ENCODE measurements at places on chromosomes 13 and 19.

DNA sequence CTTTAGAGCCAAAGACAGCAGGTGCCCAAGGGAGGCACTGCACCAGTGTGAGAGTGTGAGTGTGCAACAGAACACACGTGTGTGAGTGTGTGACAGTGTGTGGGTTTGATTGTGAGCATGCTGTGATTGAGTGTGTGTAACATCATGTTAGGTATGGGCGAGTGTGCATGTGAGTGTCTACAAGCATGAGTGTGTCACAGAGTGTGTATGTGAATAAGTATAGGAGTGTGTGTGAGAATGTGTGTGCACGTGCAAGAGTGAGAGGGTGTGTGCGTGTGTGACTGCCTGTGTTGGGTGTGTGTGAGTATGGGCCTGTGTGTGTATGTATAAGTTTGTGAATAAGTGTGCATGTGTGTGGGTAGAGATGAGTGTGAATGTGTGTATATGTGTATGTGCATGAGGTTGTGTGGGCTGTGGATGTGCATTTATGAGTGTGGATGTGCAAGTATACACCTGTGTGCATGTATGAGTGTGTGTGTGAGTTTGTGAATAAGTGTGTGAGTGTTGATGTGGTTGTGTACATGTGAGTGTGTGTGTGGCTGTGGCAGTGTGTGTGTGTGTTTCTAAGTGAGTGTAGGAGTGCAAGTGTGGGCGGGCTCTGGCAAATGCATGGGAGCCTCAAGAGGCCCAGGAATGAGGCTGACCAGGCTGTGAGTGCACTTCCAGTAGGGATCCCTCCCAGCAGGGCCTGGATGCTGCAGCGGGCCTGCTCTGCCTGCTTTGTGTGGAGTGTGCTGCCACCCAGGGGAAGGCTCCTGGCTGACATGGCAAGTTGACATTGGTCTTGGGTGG, 198.4 kb downstream of the COL4A1 start:
- peak; percentile 88 for DNase-seq

GRCh38 chr19:51820011-51820410, 25.1 kb downstream of the FPR3 start:
- DNase-seq: no peak

GRCh38 chr13:75452564-75452963, 29.4 kb downstream of the TBC1D4 start:
- no peak for DNase-seq

GRCh38 chr13:57630661-57631595, 616 bp upstream of the PCDH17 start:
- no peak for DNase-seq

DNA sequence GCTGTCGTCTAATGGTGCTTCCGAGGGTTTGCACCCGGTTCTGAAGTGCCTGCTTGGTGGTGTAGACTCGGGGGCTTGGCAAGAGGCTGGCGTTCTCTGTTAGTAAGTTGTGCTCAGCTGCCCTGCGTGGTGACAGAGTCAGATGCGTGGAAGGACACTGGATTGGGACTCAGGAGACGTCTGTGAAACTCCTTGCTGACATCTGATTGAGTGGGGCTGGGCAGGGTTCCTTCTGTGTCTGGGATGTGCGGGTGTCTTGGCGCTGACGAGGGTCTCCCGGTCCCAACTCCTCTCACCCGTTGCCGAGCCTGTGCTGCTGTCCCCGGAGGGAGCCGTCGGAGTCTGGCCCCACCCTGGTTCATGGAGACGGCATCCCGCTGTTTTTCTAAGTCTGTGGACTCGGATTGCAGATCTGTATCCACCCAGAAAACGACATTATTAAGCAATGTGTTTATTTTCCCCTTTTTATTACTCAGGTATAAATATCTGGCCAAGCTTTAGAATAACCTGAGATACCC, 16.4 kb upstream of the DCUN1D2 start:
- no peak for DNase-seq

DNA sequence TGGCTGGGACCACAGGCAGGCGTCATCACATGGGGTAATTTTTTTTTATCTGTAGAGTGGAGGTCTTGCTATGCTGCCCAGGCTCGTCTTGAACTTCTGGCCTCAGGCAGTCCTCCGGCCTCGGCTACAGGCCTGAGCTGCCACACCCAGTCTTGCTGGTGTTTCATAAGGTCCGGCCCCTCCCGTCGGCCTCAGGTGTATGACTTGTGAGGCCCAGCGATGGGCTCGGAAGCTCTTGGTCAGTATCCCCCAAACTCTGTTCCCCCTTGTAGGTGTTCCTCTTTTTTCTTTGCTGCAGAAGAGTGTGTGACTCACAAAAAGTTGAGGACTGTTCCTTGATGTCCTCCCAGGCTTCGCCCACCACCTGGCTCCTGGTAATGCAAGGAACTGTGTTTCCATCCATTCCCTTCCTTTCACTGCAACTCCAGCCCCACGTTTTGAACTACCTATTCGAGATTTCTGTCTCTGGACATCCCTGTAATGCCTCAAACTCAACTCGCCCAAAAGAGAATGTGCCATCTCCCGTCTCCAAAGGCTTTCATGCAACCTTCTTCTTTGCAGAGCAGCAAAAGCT, 5.0 kb downstream of the USF2 start:
- no peak for DNase-seq

- no peak for DNase-seq
These were observed 71.4 kb downstream of the SLC15A1 start for GRCh38 chr13:98681049-98681448.

GRCh38 chr13:101623470-101624209, 171.2 kb downstream of the ITGBL1 start:
- no peak for DNase-seq

DNA sequence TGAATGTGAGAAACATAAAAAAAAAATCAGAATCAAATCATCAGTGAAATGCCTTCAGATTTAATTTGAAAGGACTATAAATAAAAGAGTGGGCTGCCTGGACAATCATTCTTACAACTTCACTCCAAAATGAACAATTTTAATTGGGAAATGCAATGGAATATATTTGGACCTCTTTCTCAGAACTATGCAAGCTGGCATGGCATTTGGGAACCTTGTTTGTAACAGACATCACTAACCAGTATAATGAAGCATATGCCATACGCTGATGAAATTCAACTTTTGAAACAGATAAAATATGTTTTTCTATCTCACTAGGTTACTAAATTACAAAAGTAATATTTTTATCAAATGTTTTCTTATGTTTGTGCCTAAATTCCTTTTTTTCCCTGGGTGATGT, 64.2 kb upstream of the FAM216B start:
- no peak for DNase-seq

DNA sequence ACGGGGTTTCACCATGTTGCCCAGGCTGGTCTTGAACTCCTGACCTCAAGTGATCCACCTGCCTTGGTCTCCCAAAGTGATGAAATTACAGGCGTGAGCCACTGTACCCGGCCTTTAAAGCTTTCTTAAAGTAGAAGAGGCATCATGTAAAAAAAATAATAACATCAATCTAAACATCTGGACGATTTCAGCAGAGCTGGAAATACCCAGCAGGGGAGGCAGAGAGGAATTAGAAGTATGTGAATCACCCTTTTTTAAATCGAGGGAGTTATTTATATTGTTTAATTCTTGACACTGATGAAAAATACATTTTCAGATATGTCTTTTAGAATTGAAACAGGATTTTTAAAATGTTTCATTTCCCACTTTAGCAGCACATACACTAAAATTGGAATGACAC, 37.4 kb upstream of the MTIF3 start:
- no peak for DNase-seq

DNA sequence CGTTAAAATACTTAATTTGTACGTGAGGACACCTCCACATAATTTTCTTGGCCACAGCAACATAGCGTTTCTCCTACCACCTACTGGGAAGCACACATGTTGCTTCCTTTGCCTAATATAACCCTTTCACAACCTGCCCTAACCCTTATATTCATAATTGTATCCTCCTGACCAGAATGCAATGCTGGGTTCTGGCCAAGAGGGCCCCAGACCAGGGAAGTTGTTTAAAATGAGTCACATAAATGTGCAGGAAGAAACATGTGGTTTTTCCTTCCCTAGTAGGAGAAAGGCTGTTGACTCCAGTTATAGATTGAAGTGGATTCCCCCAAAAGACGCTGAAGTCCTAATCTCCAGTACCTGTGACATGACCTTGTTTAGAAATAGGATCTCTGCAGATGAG, 187.3 kb downstream of the NUFIP1 start:
- no peak for DNase-seq

DNA sequence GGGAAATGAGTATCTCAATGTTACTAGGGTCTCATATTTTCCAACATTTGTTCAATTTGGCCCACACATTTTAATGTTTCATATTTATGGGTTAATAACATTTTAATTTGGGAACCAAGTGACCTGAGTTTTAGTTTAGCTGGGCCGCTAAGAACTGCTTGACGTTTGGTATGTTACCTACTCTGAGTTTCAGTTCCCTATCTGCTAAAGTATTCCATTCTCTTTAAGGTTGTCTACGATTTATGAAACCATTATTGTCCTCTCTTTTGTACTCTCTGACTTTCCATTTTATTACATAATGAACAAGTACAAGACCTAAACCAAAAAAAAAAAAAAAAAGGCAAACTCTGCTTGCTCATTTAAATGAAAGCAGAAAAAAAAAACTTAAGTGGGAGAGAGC, 89.9 kb downstream of the FGF14 start:
- DNase-seq: no peak

GRCh38 chr19:17415121-17415520, 4.7 kb upstream of the MVB12A start:
- no peak for DNase-seq

DNA sequence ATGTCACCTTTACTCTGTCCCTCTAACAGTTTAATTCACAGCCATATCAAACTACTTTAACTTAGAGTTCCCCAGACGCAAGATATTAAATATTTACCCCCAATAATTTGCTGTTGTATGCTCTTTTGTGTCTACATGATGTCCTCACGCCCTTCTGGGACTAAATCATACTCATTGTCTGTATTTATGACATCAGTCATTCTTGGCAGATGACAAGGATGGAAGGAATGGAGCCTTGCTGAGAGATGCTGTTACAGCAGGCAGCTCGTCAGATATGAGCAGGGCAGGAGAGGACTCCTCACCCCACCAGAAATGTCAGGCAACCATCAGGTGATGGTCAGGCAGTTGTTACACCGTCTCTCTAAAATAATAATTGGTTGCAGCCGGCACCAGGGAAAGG, 41.8 kb downstream of the CARD8 start:
- DNase-seq: no peak

GRCh38 chr19:3201911-3202310, 16.2 kb downstream of the NCLN start:
- DNase-seq: no peak

DNA sequence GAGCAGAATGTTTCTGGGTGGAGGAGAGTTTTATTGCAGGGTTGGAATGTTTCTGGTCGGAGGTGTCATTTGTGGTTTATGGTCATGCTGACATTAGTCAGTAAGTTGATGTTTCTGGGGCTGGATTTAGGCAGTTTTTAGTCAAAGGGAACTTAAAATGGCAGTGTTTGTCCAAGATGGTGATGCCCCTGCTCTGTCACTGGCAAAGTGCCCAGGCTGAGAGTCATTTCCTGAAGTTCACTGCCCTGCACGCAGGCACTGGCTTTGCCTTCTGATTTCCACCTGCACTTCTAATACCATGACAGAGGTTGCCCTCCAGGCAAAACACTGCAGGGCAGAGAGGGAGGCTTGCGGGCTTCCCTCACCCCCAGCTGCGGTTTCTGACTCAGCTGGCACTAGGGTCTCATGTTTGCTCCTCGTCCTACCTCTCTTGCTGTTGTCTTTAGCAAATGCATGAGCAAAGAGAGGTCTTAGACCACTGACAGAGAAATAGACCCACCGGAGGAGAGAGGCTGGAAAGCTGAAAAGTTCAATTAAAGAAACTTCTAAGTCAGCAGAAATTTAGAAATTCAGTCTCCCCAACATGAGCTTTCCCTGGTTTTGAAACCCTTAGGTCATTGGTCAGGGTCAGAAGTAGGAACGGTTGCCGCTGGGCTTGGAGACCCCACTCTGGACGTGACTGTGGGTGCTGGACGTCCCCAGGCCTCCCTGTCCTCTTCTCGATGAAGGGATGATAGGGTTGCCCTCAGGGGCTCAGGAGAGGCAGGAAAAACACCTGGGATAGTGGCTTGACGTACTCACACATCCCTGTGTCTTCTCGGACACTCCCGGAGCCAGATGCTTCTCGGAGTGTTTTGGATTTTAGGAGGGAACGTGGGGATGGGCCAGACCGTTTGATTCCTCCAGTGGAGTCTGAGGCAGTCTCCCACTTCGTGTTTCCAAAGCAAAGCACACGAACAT, 26.3 kb downstream of the TMEM255B start:
- DNase-seq: peak; percentile 84

- DNase-seq: no peak
These were observed 161.8 kb upstream of the SERP2 start for GRCh38 chr13:44211704-44212346.

- no peak for DNase-seq
These were observed 21.2 kb upstream of the C13orf46 start for GRCh38 chr13:113995051-113995601.

- DNase-seq: no peak
These were observed 8.1 kb upstream of the MRPS31 start for GRCh38 chr13:40779049-40779448.

- DNase-seq: no peak
These were observed 49.1 kb upstream of the EHD2 start for GRCh38 chr19:47663911-47664771.

DNA sequence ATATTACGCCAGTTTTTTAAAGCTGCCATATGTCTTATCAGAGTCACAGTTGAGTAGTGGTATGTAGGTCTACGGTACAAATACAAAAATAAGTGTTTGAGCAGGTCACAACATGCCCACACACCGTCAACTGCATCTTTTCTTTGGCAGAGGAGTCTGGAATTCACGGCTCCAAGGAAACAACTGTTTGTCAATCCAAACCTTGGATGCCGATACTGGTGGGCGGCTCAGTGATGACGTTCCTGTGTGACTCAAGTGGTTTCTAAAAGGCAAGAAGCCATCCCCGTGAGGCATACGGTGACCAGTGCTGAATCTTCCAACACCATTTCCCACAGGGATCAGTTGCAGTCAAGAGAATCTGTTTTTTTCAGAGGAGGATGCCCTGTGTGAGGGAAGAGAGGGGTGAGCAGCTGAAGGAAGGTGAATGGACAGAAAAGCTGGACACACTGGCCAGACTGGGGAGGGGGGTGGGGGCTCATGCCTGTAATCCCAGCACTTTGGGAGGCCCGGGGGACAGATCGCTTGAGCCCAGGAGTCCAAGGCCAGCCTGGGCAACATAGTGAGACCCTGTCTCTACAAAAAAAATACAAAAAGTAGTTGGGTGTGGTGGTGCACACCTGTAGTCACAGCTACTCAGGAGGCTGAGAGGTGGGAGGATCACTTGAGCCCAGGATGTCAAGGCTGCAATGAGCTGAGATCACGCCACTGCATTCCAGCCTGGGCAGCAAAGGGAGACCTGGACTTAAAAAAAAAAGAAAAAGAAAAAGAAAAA, 22.8 kb upstream of the CEBPG start:
- no peak for DNase-seq

GRCh38 chr19:29872224-29872731, 60.5 kb downstream of the CCNE1 start:
- DNase-seq: no peak

- no peak for DNase-seq
These were observed 89.7 kb upstream of the MCF2L start for GRCh38 chr13:112879283-112879833.

GRCh38 chr13:110089100-110089499, 217.9 kb downstream of the COL4A1 start:
- DNase-seq: no peak
